Posterior vena cava (tissue), 2 donors: ENCODE measurements at places on chromosomes 12 and 14. TPM values are rescaled to one million over a fixed set of nuclear protein-coding genes. Genes with fewer than 3 reads are reported as not detected.

DNA sequence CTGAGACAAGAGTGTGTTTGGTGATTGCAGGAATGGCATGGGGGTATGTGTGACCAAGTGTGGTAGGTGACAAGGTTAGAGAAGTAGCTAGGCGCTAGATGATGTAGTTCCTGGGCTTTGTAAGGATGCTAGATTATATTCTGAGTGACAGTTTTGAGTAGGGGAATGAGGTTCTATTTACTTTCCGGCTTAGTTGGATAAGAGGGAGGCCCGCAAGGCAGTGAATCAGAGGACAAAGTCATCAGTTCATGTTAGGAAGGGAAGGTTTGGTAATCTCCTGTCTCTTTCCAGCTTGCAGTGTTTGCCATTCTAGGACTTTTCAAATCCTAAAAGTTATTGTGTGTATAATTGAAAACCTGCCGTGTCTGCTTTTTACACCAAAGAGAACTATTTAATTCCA is 45.0 kb downstream of the CFAP54 start:
- DNase-seq = no peak

The AMDHD1 gene
- 0.46 TPM for total RNA-seq

- no peak for DNase-seq
Measured at GRCh38 chr14:63596998-63597658, 44.5 kb downstream of the WDR89 start.

DNA sequence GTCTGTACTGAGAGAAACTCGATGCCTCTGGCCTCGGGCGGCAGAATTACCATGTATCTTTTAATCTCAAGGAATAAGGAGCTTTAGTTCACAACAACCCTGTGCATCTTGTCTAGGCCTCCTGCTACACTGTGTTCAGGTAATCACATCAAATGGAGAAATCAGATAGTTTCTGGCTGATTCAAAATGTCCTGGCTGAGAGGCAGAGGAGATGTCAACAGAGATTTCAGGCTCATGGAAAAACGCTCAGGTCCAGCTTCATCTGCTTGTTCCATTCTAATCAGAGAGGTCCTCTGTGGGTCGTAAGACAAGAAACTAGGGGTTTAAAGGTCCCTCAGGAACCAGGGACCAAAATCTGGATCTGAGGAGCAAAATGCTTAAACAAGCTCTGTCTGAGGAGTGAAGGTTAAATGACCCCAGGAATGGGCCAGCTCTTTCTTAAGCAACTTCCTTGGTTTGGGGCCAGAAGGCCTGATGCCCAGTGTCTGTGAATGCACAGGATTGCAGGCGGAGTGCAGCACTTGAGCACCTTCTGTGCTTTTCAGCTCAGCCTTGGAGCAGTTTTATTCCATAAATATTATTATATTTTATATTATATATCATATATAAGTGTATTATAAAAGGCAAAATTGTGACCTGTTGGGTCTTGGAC is 170.2 kb upstream of the PRICKLE1 start:
- DNase-seq = peak; percentile 90

The DIO2 gene
- 4.8 TPM for total RNA-seq

The AEBP2 gene
- total RNA-seq = 54.8 TPM

DNA sequence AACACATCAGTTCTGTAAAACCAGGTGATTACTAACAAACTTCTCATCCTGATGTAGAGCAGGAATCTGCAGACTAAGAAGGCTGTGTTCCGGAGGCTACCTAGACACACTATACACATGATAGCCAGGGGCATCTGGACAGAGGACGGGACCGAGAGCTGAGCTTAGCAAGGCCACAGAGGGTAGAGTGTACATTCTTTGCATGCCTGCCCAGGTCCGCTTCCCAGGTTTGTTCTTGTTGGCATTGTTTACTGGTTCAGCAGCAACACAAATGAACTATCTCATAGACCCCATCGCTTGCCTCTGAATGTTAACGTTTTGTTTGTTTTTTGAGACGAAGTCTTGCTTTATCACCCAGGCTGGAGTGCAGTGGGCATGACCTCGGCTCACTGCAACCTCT is 17.7 kb upstream of the TEAD4 start:
- peak; percentile 44 for DNase-seq

The MARCHF9 gene
- 7.4 TPM for total RNA-seq

GRCh38 chr14:29668201-29668600 is 259.4 kb downstream of the PRKD1 start:
- DNase-seq = no peak

GRCh38 chr14:88559852-88560251 is 3.0 kb upstream of the ZC3H14 start:
- DNase-seq = no peak

The SFSWAP gene
- 29.2 TPM for total RNA-seq

DNA sequence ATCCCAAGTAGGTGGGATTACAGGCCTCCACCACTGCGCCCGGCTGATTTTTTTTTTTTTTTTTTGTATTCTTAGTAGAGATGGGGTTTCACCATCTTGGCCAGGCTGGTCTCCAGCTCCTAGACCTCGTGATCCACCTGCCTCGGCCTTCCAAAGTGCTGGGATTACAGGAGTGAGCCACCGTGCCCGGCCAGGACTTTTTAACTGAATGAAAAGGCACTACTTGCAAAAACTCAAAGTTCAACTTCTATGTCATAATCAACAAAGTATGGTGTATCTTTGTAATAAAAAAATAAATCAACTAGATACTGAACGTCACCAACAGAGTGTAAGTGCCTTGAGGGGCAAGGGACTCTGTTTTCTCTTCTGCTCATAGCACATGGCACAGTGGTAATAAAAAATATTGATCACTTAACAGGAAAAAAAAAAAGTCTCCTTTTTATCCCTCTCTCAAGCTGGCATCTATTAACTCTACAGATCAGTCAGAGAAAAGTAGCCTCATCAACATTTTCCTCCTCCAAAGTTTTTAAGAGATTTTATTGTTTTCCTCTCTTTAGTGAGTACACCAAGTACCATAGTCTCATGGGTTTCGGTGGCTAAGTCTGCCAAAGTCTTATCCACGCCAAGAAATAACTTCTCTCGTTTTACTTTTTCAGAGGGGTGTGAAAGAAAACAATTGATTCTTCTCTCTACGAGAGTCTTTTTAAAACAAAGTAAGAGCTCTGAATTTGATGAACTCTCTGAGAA is 10.6 kb upstream of the FOXN3 start:
- no peak for DNase-seq

The OR4K17 gene
- not detected for total RNA-seq

GRCh38 chr14:104706733-104707607 is 17.1 kb upstream of the ADSS1 start:
- DNase-seq = no peak

- DNase-seq = no peak
Measured at GRCh38 chr14:54085232-54085761, 128.7 kb upstream of the BMP4 start.

GRCh38 chr12:79423560-79423959 is 267.2 kb downstream of the PAWR start:
- DNase-seq = no peak

The ESPL1 gene
- 0.62 TPM for total RNA-seq

DNA sequence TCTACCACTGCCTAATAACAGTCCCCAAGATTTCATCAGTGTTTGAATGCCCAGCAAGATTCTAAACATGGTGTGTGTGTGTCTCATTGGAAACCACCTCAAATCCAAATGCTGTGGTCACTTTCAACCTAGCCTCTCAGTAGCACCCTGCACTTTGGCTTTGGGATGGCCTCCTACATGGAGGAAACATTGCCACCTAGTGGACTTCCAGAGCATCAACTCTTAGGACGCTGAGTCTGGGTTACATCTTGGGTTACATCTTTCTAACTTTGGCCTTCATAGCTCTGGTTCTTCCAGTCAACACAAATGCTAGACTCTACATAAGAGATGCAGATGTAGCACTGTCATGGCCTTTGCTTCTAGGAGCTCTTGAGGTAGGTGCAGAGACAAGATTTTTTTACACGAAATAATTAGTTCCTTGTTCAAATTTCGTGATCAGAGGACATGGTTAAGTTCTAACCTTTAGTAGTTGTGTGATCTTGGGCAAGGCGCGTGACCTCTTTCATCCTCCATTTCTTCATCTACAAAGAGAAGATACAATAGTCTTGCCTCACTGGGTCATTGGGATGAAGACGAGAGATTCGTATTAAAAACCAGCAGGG is 113.5 kb upstream of the VASH1 start:
- no peak for DNase-seq

The HECTD4 gene
- total RNA-seq = 47.9 TPM

DNA sequence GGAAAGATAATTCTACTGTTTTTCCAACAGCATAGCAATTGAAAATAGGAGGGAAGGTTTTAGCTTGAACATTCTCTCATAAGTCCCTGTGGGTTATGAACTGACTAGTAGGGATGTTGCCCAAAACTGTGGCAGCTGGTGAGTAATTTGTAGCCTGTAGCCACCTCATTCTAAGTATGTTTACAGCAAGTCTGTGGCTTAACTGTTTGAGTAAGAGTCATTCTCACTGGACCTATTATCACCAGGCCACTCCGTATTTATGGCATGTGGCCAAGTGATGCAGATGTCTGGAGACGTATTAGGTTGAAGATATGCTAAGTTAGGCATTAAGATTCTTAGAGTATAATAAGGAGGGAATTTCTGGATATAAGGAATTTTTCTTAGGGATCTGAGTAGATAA is 458.3 kb downstream of the ETNK1 start:
- no peak for DNase-seq

- no peak for DNase-seq
Measured at GRCh38 chr14:68293404-68293803, 473.8 kb downstream of the RAD51B start.

- no peak for DNase-seq
Measured at GRCh38 chr12:85835426-85836196, 598 bp downstream of the RASSF9 start.

- no peak for DNase-seq
Measured at GRCh38 chr14:90692826-90693225, 123.4 kb downstream of the TTC7B start.

DNA sequence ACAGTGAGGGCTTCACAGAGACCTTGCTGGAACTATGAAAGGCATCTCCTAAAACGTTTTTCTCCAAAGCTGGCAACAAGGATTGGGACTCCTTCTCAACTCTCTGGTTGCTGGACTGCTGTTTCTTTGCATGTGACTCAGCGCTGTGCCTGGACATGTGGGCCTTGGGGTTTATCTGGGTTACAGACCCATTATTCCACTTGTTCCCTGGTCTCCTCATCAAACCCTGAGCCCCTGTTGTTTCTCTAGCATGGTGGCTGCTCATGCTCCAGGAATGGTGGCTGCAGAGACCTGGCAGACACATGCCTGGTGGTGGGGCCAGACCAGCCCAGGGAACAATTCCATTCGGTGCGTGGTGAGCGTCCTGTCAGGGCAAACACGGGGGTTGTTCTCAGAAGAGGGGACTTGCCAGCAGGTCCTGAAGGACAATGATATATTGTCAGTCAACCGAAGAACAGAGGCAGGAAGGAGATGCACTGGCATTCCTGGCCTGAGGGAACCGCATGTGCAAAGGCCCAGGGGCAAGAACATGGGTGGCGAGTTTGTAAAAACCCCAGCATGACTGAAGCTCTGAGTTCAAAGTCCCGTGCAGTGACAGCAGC is 320.1 kb upstream of the RTL1 start:
- DNase-seq = peak; percentile 35

GRCh38 chr14:88010331-88010730 is 5.4 kb downstream of the GPR65 start:
- no peak for DNase-seq

- no peak for DNase-seq
Measured at GRCh38 chr12:108341356-108341755, 2.2 kb upstream of the CMKLR1 start.

DNA sequence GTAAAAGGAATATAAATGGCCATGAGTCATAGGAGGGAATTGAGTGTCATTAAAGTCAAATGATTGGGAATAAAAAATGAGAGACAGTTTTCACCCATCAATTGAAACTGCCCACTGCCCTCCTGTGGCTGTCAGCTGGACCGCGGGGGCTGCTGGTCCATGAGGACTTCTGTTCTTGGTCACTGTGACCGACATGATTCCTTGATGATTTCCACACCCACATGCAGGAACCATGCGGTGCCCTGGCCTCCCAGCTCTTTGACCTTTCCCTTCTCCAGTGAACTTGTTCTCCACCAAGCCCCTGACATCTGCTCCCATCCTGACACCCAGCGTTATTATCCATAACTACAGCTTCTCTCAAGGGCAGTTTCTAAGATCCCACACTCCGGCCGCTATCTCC is 48.4 kb downstream of the C12orf75 start:
- DNase-seq = no peak

GRCh38 chr14:70955543-70956480 is 48.6 kb downstream of the PCNX1 start:
- no peak for DNase-seq

The CAPS2 gene
- total RNA-seq = 8.6 TPM

- DNase-seq = no peak
Measured at GRCh38 chr14:86911486-86911885, 1081.5 kb downstream of the GALC start.

GRCh38 chr14:93493054-93493453 is 62.3 kb downstream of the UNC79 start:
- DNase-seq = no peak

DNA sequence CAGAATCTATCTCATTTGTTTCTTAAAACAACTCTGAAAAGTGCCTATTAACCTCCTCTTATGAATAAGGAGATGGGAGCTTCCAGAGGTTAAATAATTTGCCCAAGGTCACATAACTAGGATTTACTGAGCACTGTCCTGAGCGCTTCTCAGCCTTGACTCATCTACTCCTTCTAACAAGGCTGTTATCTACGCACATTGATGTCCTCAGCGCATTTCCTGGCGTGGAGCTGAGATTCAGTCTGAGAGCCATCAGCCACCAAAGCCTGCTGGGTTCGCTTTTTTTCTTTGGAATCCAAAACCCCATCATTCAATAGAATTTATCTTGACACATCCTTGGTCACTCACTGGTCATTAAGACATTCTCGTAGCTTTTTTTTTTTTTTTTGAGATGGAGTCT is 29.3 kb downstream of the AK7 start:
- DNase-seq = no peak

DNA sequence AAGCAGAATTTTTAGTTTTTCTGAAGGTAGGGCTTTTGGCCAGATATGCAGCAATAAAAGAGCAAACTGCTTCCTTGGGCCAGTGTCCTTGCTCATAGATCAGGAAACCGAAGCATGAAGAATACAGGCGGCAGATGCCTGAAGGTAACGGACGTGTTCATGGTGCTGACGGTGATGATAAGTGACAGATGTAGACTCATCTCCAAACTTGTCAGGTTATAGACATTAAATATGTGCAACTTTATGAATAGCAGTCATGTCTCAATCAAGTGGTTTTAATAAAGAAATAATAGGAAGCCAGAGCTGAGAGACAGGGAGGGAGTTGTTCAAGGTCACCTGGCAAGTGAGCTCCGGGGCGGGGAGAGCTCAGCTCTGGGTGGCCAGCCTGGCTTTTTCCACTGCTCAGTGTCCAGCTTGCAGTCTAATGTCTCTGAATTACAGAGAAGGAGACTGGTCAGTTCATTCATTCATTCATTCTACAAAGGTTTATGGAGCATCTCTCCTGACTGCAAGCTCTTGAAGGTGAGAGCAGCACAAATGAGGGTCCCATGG is 1.0 kb downstream of the SERPINA5 start:
- no peak for DNase-seq
